ENCODE measurements at places on chromosomes 5 and 9. TPM values are rescaled to one million over a fixed set of nuclear protein-coding genes. Genes with fewer than 3 reads are reported as not detected.

CATSPER3 gene
- not detected for total RNA-seq

- no peak for DNase-seq
These were observed 277.7 kb upstream of the PTGER4 start for GRCh38 chr5:40402007-40402364.

LCP2 gene
- total RNA-seq: 374 TPM

GRCh38 chr5:112643339-112643971, 94.2 kb upstream of the APC start:
- no peak for DNase-seq

DNA sequence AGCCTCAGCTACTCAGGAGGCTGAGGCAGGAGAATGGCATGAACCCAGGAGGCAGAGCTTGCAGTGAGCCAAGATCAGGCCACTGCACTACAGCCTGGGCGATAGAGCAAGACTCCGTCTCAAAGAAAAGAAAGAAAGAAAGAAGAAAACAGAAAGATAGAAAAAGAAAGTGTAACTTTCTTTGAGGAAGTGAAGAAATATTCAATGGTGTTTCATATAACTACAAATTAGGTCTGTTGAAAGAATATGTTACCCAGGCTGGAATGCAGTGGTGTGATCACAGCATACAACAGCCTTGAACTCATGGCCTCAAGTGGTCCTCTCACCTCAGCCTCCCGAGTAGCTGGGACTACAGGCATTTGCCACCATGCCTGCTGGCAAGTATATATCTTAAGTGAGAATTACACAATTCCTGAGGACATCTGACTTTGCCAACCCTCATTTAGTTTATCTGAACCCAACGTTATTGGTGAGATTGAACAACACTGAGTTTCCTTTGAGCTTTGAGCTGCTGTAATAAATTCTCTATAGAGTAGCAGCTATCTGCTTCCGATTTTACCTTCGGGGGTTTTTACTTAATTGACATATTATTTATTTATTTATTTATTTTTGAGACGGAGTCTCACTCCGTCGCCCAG, 2.0 kb upstream of the FAF2 start:
- no peak for DNase-seq

DNA sequence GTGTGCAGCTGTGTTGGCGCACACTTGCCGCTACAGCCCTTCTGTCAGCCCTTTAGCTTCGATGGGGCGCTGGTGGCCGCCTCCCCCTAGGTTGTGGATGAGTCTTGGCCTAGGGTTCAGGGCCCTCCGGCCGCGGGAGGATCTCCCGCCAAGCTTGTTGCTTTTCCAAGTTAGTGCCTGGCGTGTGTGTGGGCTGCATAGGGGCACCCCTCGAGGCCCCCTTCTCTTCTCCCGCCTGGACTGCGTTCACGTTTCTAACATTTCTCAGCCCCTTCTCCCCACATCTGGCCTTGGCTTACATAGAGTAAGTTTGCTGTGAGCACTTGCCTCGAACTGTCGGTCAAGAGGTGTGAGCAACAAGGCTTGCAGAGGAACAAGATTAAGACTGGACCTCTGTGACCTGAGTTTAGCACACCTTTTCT, 413 bp upstream of the OXCT1 start:
- DNase-seq: no peak

ESM1 gene
- total RNA-seq: not detected

DNA sequence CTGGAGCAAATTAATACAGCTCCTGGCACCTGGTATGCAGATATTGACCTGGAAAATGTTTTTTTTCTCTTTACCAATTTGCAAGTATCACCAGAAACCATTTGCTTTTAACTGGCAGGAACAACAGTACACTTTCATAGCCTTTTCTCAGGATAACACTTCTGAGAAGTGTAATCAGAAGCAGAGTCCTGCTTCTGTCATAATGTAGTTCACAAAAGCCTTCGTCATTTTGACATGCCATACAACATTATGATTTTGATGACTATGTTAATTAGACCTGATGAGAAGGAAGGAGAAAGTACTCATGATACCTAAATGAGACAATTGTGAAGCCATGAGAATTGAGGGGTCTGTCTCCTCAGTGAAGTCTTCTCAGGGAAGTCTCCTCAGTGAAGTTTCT, 41.1 kb upstream of the CARTPT start:
- no peak for DNase-seq

LRRC19 gene
- total RNA-seq: not detected

DNA sequence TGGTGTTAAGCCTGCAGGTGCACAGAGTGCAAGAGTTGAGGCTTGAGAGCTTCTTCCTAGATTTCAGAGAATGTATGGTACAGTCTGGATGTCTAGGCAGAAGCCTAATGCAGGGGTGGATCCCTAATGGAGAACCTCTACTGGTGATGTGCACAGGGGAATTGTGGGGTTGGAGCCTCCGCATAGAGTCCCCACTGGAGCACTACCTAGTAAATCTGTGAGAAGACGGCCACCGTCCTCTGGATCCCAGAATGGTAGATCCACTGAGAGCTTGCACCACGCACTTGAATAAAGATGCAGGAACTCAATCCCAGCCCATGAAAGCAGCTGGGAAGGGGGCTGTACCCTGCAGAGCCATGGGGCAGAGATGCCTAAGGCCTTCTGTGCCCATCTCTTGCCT, 699.4 kb upstream of the FAM174A start:
- DNase-seq: no peak

HACD4 gene
- total RNA-seq: 11.8 TPM

Measured in T-cell (primary cell).